Peyer's patch (tissue), 4 donors: ENCODE measurements at places on chromosomes 4 and X. TPM values are rescaled to one million over a fixed set of nuclear protein-coding genes. Genes with fewer than 3 reads are reported as not detected.

DNA sequence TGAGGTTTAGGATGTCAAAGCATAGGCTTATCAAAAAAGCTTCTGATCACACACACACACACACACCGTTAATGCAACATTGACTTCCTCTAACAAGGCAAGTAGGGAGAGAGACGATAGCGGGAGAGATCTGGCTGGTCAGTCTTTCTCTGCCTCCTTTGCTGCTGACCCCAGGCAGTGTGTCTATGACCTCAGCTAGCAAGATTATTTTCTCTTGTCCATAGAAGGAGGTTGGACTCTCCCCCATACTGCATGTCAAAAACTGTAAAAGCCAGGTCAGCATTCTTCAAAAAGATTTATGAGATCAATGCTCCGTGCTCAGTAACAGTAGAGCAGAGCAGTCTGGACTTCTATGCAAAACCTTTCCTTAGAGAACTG is 63.5 kb upstream of the PGM2 start:
- DNase-seq, result no peak

DNA sequence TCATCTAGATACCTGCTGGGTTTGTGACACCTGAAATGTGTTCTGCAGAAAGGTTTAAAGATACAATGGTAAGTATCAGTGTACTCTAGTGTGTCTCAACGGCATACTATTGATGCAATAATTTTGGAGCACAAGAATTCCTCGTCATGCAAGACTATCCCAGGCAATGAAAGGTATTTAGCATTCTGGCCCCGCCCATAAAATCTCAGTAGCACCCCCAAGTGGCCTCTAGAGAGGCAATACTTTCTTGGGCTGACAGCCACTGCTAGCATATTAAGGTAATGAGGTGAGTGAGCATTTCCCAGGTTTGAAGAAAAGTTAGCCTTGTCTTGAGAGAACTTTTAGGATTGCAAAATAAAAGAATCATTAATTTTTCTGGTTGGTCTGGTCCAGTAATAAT is 24.0 kb downstream of the TAB3 start:
- no peak for DNase-seq

Gene FAM9B
- not detected for total RNA-seq

DNA sequence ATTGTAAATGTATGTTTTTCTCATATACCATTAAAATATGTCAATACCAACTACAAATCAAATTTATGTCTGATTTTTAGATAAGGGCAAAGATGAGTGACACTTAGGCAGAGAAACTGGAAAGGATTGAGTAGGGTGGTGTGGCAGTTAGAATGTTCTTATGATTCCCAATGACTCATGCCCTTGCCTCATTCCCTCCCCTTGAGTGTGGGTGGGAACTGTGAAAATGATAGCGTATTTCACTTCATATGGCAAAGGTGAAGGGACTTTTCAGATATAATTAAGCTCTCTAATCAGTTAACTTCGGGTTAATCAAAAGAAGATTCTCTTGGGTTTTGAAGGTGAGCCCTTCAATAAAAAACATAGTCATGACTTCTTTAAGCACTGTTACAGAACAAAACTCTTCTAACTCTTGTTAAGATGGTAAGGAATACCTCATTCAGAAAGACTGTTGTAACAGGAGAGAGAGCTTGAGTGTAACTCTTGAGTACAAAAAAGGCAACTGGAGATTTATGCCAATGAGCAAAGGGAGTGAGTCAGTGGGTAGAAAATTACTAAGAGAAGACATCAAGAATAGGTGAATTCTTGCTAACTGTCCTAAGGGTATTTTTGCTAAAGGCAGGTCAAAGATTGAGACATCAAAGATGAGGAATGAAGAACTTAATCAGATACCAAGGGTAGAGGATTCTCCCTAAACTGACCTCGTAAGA is 329.5 kb downstream of the KCTD8 start:
- no peak for DNase-seq

DNA sequence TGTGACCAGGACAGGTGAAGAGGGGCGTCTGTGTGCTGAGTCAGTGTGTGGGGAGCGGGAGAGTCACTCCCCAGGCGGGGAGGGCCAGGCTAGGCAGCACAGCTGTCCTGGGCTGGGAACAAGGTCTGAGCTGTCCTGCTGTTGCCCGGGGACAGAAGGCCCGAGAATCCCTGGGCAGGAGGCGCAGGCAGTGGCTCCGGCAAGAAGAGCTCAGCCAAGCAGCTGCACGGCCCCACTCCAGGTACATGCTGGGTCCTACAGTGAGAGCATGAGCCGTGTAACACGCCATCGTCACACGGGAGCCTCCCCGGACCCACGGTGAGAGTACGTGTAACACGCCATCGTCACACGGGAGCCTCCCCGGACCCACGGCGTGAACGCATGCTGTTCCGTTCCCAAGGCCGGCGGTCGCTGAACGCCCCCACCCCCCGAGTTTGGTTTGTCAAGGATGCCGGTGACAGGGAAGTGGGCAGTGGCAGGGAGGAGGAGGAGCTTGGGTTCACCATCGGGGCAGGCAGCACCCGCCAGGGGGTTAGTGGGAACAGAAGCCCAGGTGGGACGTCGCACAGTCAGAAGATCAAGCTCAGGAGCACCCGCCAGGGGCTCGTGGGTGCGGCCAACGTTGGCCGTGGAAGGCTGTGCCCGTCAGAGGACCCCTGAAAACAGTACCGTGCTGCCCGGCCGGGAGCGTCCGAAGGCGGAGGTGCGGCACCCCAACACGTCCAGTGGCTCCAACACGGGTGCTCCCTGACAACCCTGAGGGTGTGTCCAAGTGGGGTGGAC is 15.6 kb downstream of the PPP2R3B start:
- DNase-seq, result no peak

DNA sequence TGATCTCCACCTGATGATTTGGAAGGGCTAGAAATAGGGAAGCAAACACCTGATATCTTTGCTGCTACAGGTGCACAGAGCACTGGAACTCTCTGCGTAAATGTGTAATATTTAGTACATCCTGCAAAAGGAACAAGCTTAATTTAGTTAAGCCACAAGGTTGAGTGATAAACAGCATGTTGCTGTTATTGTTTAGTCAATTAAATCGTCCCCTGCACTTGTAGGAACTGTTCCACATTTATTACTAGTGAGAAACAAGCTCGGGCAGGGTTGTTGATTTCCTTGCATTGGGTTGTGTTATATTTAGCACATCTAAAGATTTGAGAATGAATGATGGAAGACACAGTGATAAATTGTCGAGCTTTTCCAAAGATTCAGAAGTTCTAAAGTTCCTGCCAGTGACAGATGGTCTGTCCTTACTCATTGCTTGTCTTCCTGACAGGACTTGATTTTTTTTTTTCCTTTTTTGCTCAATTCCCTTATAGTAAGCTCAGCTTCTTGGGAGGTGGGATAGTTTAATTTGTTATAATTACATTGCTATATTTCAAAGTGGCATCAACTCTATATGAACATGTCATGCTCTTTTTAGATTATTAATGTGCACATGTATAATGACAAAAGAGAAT is 627.0 kb upstream of the ATOH1 start:
- no peak for DNase-seq

Gene DCX
- total RNA-seq, result not detected

Gene SLC7A11
- total RNA-seq, result 0.80 TPM

DNA sequence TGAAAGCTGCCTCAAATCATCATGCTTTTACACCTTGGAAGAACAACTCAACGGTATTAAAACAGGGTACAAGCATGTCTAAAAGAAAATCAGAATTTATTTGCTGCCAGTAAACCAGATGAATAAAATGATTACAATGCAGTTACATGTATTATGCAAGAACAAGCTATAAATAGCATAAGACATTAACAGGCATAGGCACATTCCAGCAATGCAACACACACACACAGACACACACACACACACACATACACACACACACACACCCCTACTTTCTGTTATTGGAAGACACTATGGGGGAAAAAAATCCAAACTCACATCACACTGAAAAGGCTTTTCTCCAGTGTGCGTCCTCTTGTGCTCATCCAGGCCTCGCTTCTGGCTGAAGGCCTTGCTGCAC is 212.5 kb downstream of the PRDM5 start:
- DNase-seq, result no peak

- DNase-seq, result no peak
These were observed 15.2 kb downstream of the BLTP1 start for GRCh38 chr4:122167369-122167768.

DNA sequence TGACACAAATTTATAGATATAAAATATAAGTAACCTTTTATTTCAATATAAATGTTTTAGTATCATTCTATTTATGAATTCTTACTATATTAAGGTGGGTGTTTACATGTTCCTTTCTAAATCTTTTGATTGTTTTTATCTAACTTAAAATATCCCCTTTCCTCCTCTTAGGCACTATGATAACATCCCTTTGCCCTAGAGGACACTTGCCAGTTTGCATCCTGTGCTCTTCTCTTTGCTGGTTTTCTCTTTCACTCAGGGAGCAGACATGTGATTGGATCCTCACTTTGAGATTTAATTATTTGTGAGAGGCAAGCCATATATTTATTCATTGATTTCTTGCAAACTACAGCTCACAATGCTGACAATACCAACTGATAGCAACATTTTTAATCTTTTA is 16.2 kb downstream of the LRIT3 start:
- DNase-seq, result no peak

- DNase-seq, result no peak
These were observed 787.4 kb upstream of the GALNTL6 start for GRCh38 chr4:171025776-171026175.

GRCh38 chr4:154507156-154507555 is 15.6 kb upstream of the DCHS2 start:
- DNase-seq, result no peak

Gene GALNTL6
- total RNA-seq, result not detected

DNA sequence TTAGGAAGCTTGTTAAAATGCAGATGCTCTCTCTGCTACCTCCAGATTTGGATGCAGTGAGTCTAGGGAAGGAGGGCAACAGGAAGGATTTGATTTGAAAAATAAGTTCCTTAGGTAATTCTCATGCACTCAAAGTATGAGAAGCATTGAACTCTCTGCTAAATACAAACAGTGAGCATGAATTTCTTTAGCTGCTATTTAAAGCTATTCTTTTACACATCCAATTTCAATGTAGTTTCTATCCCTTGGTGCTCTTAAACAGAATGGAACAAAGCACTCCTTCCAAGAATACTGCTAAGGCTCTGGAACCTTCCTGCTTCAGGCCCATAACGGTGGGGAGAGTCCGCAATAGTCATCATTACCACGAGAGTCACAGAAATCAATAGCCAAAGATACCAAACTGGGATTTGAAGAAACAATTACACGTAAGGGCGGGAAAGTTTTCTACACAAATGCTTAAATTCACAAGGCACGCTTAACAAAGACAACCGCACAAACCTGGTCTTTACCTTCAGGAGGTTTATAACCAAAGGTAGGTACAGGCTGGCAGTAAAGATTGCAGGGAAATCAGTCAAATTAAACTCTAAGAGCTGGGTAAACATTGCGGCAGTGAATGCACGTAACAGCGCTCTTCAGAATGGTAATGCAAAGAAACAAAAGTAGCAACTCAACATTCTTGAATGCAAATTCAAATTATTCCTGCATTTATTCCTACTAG is 123.2 kb upstream of the NAP1L5 start:
- DNase-seq, result no peak

GRCh38 chr4:35565640-35566039 is 678.7 kb downstream of the ARAP2 start:
- no peak for DNase-seq

- no peak for DNase-seq
These were observed at the start of gene HTATSF1 for GRCh38 chrX:136497556-136498052. Gene HTATSF1 (plus strand): TSS chrX:136497592. CDS start chrX:136497685, 93 bp downstream.

Gene HSFX3
- total RNA-seq, result not detected

GRCh38 chrX:100494646-100495370 is 84.7 kb upstream of the PCDH19 start:
- DNase-seq, result no peak

DNA sequence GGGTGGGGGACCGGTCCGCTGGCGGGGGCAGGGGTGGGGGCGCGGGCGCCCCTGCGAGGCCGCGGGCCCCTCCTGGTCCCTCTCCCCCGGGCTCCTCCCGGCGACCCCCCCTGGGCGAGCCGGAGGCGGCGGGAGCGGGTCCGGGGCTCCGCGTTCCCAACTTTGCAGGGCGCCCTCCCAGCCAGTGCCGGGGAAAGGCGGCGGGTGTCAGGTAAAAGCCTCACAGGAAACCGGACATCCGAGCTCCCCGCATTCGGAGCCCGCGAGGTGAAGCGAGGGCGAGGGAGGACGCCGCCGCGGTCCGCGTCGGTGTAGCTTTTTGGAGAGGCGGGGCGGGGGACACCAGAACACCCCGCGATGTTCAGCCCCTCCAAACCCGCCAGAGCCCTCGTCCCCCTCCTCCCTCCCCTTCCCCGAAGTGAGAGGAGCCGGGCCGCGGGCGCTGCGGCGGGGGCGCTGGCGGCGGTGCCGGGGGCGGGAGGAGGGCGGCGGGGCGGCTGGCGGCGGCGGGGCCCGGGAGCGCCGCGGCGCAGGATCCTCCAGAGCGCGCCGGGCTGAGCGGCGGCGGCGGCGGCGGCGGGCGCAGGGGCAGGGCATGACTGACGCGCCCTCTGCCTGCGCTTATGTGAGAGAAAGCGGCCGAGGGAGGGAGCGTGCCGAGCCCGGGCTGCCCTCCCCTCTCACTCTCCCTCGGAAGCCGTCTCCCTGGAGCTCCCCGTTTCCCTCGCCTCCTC is at the start of gene VEGFC:
VEGFC (minus strand) TSS at position 597 of the 734 bp plus-strand sequence. CDS start 611 bp downstream, outside the sequence.
- DNase-seq, result peak; percentile 50

DNA sequence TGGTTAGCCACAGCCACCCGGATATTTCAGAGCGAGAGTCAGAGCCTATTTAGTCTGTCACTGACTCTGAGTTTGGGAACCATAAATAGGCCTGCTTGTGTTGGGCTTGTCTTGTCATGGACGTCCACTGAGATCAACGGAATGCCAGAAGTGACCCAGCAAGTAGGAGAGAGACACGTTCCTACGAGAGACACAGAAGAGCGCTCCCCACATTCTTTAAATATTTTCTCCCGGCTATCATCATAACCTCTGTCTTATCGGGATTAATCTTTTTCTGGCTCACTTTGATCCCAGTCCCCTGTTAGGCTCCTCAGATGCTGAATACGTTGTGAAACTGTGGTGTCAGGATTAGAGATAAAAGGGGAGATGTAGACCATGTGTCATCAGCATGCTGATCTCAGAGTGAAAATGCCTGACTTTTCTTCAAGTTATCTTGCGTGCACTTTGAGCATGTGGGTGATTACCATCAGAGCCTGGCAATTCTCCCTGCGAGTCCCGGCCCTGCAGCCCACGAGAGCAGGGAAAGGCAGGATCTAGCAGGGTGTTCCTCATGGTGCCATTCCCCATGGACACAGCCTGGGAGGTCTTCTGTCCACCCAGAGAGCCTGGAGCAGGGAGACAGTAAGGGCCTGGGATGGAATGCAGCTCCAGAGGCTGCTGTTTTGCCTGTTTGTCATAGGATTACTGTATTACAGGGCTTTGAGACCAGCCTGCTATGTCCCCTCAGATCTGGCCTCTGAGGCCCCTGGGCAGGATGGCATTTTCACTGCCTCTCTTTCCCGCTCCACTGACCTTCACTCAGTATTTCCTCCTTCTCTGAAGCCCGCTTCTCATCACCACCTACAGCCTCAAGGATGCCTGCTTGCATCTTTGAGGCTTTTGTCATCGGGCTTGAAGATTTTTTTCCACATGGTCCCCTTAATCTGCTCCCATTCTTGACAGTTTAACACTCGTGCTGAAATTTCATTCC is 2.8 kb upstream of the TENM3 start:
- DNase-seq, result no peak

- DNase-seq, result no peak
These were observed 26.7 kb upstream of the CXCL8 start for GRCh38 chr4:73713650-73714049.

Gene PDE6B
- 1.8 TPM for total RNA-seq

GRCh38 chrX:68490644-68491043 is 8.2 kb upstream of the YIPF6 start:
- no peak for DNase-seq

- no peak for DNase-seq
These were observed 61.2 kb downstream of the TMEM150C start for GRCh38 chr4:82500435-82501153.

- DNase-seq, result no peak
These were observed 45.8 kb upstream of the MSANTD1 start for GRCh38 chr4:3202836-3203820.
